ENCODE measurements at places on chromosomes 13 and 19. TPM values are rescaled to one million over a fixed set of nuclear protein-coding genes. Genes with fewer than 3 reads are reported as not detected.

Gene FGF14
- 1.4 TPM for total RNA-seq

Gene LYPD3
- total RNA-seq, result 0.36 TPM

Gene ADPRHL1
- total RNA-seq, result 2.8 TPM

Gene TINCR
- 0.08 TPM for total RNA-seq

Gene SPACA7
- not detected for total RNA-seq

Gene MYH14
- not detected for total RNA-seq

Gene PRR12
- 3.2 TPM for total RNA-seq

Gene SIGLECL1
- not detected for total RNA-seq

Gene KRTDAP
- not detected for total RNA-seq

Gene RFXAP
- total RNA-seq, result 3.8 TPM

Gene FLT3LG
- total RNA-seq, result 5.4 TPM

Gene PROZ
- not detected for total RNA-seq
